Fibroblast of mammary gland (primary cell): ENCODE measurements at places on chromosomes 2 and 18.

DNA sequence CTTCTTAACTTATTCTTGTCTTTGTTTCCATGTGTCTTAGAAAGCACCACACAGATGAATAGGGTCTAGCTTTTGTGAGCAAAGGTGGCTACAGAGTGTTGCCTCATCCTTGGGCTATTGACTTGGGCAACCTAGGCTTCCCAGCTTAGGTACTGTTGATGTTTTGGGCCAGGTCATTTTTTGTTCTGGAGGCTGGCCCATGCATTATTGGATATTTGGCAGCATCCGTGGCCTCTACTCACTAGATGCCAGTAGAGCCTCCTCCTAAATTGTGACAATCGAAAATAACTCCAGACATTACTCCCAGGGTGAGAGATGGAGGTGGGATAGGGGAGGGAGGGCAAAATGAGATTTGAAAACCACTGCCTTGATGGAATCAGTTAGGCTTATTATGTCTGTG lies 127.3 kb upstream of the EPC2 start:
- no peak for DNase-seq

- peak; percentile 30 for DNase-seq
Observed at GRCh38 chr2:37812414-37812813, 112.7 kb upstream of the RMDN2 start.

GRCh38 chr2:239827523-239827890 lies 197.6 kb downstream of the NDUFA10 start:
- DNase-seq, result no peak

DNA sequence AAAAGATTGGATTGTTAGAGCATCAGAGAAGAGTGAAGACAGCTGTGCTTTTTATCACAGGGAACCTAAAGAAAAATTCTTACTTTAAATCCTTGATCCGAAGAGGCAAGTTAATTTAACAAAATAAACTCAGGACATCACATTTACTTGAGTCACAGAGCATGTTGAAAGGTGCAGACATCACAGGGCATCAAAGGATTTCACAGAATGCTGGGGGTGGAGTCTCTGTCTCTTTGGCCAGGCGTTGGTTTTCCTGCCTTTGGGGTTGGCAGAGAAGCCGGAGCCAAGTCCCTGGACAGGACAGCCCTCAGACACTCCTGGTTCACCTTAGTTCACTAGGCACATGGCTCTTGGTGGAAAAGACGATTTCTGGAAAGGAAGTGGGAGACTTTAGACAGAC lies 56.3 kb downstream of the SH3RF3 start:
- DNase-seq, result peak; percentile 71

DNA sequence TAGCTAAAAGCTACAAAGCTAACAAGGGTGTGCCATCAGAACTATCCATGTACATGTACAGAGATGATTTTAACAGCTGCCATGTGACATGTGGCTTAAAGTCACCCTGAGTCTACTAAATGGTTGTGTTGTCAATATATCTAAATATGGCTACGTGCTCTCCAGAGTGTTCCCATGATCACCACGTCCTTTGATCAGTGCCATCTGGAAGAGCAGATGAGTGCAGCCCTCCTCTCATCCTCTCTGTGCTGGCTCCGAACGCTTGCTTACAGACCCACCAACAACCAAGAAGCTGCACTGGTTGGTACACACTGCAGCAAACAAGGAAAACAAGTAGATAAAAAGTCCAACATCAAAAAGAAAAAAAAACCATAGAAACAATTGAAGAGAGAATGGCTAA lies 88.6 kb upstream of the NARS1 start:
- DNase-seq, result no peak

DNA sequence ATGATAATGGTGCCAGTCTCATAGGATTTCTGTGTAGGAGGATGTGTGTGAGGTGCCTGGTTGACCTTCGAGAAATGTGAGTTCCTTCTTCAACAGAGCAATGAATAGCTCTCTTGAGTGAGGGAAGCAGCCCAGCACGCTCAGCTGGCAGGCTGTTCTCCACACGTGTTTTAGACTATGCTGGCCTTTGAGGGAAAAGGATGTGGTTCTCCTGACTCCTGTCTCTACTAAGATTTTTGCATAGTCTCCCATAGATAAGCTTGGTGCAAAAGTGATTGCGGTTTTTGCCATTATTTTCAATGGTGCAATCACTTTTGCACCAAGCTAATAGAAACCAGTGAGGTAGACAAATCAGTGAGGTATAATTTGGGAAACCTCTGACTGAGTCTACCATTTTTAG lies 284.1 kb downstream of the SLC4A3 start:
- no peak for DNase-seq

- peak; percentile 24 for DNase-seq
Observed at GRCh38 chr18:2572892-2573291, 1.5 kb downstream of the NDC80 start.
